ENCODE measurements at places on chromosomes 1 and 21.

GRCh38 chr1:89682611-89683010 is 49.7 kb downstream of the LRRC8C start:
- no peak for DNase-seq

- DNase-seq: no peak
Observed at GRCh38 chr1:244662599-244662998, 9.7 kb downstream of the DESI2 start.

DNA sequence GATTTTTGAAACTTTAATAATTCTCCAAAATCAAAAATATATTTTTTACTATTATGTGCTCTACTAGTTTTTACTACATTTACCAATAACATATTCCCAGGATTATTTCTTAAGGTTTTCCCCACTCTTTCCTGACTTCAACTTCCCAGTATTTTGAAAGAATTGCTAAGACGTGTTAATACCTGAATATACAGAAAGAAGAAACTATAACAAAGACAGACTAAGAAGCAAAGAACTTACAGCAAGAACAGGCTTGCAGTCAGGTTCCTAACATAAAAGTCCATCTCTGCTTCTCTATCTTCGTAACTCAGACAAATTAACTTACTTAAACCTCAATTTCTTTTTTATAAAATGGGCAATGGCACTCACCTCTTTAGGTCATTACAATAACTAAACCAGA is 63.2 kb downstream of the SRSF11 start:
- no peak for DNase-seq

DNA sequence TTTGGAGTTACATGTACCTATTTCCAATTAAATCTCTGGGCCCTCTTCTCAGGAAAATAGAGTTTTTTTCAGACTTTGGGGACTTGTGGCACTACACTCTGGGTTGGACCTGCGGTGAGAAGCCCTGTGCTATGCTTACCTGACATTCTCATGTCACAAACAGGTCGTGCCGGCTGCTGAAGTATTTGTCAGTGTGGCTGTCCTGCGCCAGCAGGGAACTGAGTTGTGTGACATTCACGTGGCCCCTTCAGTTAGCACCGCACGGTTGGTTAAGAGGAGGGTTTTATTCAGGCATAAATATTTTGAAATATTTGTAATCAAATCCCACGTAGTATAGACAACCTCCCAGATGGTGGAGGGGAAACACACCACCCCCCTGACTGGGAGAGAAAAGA is 6.3 kb upstream of the COL6A2 start:
- no peak for DNase-seq

DNA sequence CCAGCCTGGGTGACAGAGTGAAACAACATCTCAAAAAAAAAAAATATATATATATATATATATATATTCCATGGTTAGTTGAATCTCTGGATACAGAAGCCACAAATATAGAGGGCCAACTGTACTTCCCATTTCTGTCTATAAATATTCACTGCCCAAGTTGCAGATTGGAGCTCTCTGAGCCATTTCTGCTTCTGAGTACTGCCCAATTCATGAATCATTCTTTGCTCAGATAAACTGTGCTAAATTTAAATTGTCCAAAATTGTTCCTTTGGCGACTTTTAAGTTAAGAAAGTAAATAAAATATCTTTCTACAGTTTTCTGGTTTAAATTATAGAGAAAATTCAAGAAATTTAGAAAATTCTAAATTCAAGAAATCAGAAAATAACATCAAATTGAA is 23.2 kb upstream of the C1orf146 start:
- DNase-seq: no peak

DNA sequence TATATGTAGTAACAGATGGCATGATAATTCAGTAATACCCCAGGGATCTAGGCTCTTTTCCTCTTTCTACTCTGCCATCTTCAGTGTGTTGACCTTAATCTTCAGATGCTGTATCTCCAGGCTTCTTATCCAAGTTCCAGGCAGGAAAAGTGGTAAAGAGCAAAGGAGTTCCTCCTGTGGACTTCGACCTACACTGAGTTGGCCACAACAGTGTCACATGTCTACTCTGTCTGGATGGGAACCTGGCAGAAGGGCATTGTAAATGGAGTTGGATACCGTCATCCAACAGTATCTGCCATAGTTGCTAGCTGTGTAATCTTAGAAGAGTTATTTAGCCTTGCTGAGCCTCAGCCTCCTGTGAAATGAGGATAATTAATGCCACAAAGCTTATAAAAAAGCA is 21.9 kb downstream of the IL23R start:
- DNase-seq: no peak

DNA sequence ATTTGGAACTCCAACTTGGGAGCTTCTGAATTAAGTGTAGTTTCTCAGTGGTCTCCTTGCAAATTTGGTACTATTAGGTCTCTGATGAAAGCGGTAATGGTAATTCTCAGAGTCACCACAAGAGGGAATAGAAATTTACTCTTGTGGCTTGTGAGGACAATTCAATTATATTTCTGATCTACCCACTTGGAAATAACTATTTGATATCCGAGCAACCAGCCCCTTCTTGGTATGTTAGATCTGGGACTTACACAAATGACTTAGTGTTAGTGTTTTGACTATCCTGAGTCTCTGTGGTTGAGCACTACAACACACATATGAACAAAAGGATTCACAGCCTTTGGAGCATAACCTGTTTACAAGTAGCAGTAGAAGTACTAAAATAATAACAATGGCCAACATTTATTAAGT is 68.1 kb downstream of the RPS6KA1 start:
- no peak for DNase-seq

GRCh38 chr1:14499312-14500040 is 99.0 kb upstream of the KAZN start:
- DNase-seq: no peak

DNA sequence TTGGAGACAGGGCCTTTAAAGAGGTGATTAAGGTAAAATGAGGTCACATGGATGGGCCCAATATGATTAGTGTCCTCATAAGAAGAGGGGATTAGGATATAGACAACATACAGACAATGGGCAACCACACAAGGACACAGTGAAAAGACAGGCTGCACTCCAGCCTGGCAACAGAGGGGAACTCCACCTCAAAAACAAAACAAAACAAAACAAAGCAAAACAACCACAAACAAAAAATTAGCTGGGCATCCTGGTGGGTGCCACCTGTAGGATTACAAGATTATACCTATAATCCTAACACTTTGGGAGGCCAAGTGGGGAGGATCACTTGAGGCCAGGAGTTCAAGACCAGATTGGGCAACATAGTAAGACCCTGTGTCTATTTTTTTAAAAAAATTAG is 4.8 kb upstream of the MDM4 start:
- DNase-seq: no peak

GRCh38 chr1:89606227-89606980 is 26.5 kb upstream of the LRRC8C start:
- no peak for DNase-seq

- DNase-seq: no peak
Observed at GRCh38 chr1:237809099-237809498, 81.6 kb downstream of the ZP4 start.

- DNase-seq: no peak
Observed at GRCh38 chr1:110872366-110872744, 593 bp upstream of the CD53 start.

GRCh38 chr1:171743081-171743870 is 1.4 kb upstream of the VAMP4 start:
- DNase-seq: peak; percentile 63

DNA sequence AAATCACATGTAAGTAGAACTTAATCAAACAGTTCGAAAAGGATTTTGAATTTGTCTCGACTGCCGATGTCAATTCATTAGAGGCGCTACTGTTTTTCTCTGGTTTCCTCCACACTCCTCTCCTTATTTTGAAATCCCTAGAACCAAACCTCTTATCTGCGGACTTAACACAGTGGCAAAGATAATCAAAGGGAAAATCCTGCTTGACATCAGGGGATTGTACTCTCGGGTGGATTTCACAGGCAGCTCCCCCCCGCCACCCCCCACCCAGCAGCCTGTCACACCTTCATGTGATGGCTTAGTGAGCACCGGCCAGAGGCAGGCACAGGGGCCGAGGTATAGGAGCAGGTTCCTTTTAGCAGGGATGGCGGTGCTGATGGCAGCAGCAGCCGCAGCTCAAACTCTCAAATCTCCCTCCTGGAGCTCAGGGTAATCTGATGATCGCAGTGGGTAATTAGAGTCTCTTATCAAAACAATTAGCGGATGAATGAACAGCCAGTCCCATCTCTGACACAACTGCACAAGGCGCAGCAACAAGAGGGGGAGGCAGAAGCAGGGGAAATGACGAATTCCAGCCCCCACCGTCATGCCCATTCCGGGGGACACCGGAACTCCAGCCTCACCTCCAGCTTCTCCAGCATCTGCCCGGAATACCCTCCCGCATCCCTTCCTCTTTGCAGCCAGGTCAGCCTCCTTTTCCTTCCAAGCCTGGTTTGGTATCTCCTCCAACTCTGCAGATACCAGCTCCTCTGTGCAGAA is 80.3 kb downstream of the SSBP3 start:
- DNase-seq: no peak

- no peak for DNase-seq
Observed at GRCh38 chr1:183313063-183313462, 105.1 kb downstream of the NMNAT2 start.

GRCh38 chr1:218164930-218165700 is 120.0 kb upstream of the RRP15 start:
- no peak for DNase-seq

DNA sequence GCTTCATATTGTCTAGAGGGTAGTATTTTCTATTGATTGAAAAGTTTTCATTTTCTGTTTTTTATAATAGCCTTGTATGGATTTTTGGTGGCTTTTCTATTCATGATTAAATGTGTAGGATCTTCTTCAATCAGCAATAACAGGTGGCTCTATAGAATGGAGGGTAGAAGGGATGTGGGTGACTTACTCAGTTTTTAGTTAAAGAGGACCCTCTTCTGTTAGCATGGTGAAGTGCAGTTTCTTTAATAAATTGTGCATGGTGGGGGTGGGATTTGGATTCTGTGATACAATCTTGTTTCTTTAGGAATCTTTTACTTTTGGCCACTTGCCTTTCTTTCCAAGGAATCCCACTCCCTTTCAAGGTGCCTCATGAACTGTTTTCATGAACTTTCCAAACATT is 64.7 kb downstream of the SLC35A3 start:
- DNase-seq: no peak

DNA sequence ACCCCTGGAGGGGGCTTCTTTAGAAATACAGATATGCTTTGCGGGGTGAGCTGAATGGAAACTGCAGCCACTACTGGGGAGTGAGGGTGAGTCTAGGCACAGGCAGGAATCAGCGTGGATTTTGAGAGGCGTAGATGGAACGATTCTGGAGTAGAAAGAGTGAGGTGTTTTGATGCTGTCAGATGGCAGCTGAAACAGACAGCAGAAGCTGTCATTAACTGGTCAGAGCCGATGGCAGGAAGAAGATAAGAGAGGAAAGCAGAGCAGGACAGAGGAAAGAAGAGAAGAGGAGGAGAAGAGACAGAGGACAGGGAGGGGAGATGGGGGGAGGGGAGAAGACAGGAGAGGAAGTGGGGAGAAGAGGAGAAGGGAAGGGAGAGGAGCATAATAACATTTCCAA is 138.5 kb downstream of the LRIG2 start:
- DNase-seq: no peak

GRCh38 chr1:83901547-83902155 is 97.3 kb downstream of the TTLL7 start:
- DNase-seq: peak; percentile 82

- no peak for DNase-seq
Observed at GRCh38 chr1:79431340-79431739, 424.8 kb upstream of the ADGRL4 start.

DNA sequence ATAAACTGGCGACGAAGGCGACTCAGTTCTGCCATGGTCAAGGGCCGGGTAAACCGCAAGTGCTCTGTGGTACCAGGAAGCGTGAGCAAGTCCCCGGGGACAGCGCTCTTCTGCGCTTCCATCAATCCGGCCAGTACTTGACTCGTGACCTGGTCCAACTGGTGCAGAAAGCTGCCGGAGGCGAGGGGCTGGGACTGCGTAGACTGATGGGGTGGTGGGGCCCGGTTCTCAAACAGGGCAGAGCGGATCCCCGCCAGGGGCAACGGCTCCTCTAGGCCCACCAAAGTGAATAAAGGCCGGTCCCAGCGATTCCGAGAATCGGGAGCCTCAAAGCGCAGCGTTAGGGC is 852 bp downstream of the KTI12 start:
- peak; percentile 64 for DNase-seq

DNA sequence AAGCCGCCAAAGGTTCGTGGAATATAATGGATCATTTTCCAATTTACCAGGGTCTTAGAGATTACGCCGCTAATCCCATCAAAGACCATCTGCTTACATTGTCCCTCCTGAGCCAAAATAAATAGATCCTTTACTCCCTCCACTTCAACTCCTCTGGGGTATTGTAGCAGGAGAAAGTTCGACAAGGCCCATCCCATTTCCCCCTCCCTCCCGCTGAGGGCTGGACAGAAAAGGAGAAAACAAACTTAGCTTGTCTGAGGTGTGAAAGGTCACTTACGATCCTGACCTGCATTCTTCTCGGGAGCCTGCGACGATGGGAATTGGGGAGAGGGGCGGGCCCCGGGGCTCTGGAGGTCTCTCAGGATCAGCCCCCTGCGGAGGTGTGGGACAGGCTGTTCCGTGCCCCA is 60.8 kb downstream of the MEF2D start:
- DNase-seq: no peak

DNA sequence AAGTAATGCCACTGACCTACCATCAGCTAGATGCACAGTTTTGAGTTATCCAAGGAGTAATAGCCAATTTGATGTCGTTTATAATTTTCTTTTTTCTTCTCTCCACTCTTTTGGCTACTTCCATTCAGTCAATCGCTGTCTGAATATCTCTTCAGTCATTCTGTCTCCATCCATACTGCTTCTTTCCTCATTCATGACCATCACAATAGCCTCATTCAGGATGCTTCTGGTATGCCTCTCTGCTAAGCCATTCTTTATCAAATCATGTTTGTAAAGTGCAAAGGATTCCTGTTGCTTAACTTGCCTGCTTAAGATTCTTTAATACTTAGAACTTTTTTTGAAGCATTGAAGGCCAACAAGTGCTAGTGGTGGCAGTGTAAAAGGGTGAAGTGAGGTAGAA is 20.2 kb downstream of the TYW3 start:
- no peak for DNase-seq

DNA sequence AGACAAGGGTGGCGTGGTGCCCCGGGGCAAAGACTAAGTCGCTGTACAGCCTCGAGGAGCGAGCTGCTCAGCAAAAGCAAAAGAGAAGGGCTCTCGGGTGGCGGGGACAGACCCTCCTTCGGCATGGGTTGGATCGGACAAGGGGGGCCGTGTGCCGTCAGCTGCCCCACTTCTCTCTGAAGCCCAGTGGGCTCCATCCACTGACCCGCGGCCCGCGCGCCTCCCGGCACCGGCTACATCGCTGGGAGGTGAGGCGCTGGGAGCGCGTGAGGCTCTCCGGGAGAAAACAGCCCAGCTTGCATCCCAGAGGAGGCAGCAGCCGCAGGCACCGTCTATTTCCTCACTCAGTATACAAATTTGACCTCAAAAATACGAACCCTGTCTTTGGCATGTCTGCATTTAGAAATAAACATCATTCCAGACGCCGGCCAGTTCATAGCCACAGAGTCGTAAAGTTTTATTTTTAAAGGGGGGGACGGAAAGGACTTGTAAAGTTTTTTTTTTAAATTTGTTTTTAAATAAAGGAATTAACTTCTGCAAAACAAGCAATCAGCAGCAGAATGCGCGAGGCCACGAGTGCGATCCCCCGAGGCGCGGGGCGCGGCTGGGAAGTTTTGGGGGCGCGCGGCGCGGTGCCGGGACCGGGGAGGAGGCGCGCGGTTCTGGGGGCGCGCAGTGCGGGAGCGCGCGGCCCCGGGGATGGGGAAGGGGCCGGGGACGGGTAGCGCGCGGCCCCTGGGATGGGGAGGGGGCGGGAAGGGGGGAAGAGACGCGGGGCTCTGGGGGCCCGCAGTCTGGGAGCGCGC is 689 bp upstream of the GPR137B start:
- peak; percentile 29 for DNase-seq

GRCh38 chr1:41698916-41699860 is 214.7 kb upstream of the EDN2 start:
- DNase-seq: no peak
